ENCODE measurements at places on chromosomes 12 and 14. TPM values are rescaled to one million over a fixed set of nuclear protein-coding genes. Genes with fewer than 3 reads are reported as not detected.

- peak; percentile 88 for DNase-seq
Observed at GRCh38 chr14:76918782-76919394, 92.7 kb downstream of the LRRC74A start.

GRCh38 chr12:4164559-4165558 is 108.7 kb upstream of the CCND2 start:
- DNase-seq = no peak

GRCh38 chr12:66337381-66338010 is 35.2 kb downstream of the HELB start:
- no peak for DNase-seq

GRCh38 chr14:65100922-65101541 is 1.3 kb downstream of the MAX start:
- DNase-seq = no peak

- DNase-seq = no peak
Observed at GRCh38 chr12:113347892-113348291, 10.5 kb upstream of the PLBD2 start.

DNA sequence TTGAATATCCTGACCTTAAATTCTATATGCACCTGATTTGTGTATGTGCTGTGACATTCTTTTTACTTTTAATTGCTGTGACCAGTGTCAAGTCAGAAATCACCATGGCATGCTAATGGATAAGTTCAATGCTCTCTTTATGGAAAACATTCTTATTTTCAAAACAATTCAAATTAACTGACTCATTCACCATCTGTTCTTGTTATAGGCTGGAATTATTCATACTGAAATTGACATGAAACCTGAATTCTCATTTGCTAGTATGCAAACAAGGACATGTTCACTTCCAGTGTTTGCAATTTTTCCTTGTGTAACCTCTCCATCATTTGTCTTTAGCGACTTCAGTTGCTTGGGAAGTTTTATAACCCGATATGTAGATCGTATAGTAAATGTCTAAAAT is at the start of gene TAS2R30:
Gene TAS2R30 (minus strand): TSS at position 340 of the 400 bp plus-strand sequence. CDS start 400 bp downstream, outside the sequence.
- no peak for DNase-seq

- no peak for DNase-seq
Observed at GRCh38 chr14:92877757-92878431, 45.1 kb upstream of the CHGA start.

DNA sequence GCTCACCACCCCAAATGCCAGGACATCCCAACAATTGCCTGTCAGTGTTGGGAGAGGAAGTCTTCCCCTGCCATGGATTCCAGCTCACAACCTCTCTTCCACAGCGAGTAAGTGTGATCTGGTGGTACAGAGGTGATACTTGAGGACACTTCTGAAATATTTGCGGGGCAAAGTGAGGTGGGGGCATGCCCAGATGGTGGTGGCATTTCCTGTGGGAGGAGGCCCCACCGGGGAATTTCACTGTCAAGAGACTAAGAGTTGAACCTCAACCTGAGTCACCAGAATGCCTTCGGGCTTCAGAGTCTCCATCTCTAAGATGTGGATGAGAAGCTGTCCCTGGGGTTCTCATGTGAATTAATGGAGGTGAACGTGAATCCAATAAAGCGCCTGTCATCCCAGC is 122.3 kb upstream of the RFLNA start:
- DNase-seq = no peak

COA8 gene
- total RNA-seq = 17.6 TPM

ART4 gene
- total RNA-seq = 66.6 TPM

NGB gene
- total RNA-seq = not detected

TTC5 gene
- total RNA-seq = 10.2 TPM

All from thoracic aorta (tissue), 2 donors.